Fibroblast of skin of back (primary cell): ENCODE measurements at places on chromosomes 11 and 22.

GRCh38 chr11:575313-575995 lies 816 bp upstream of the PHRF1 start:
- DNase-seq = no peak

DNA sequence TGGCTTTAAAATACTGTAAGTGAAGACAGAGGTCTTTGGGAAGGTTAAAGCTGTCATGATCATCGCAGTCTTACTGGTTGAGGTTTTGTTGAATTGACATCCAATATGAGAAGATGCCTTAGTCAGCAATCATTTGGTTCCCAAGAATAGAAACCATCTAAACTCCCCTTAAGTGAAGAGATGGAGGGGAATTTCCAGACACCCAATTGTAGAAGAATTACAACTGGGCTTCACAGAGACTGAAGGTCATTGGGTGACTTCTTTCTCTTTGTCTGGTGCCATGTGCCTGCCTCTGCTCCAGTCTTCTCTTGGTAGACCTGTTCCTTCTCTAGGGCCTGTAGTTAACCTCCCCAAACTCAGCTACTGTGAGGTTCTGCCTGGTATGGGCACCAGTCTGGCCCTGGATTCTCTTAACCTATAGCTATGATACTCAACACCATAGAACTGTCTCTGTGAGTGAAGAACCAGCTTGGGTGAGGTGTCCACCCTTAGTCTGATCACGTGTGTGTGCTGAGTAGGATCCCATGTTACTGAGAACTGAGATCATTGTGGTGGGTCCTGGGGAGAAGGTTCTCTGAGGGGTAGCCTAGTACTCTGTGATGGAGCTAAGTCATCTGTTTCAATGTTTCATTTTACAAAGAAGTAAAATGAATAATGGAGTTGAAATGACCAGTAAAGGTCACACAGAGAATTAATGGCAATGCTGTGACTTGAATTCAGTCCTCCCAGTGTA lies 182.5 kb downstream of the CSNK2A3 start:
- no peak for DNase-seq

DNA sequence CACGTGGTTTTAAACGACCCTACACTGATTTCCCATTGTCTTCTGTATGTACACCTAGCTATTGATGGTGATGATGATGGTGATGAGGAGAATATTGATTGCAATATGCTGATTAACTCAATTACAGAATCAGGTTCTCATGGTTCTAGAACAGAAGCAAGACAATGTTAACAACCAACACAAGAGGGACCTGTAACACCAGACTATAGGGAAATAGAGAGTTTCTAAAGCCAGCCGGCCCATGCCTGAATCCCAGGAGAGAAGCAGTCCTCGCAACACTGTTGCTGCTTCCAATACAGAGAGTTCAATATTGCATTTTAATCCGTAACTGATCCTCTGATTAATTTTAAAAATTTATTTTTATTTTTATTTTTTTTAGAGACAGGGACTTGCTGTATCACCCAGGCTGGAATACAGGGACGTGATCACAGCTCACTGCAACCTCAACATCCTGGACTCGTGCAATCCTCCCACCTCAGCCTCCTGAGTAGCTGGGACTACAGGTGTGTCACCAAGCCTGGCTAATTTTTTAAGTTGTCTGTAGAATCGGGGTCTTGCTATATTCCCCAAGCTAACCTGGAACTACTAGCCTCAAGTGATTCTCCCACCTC lies 22.2 kb upstream of the UBASH3B start:
- peak; percentile 69 for DNase-seq

DNA sequence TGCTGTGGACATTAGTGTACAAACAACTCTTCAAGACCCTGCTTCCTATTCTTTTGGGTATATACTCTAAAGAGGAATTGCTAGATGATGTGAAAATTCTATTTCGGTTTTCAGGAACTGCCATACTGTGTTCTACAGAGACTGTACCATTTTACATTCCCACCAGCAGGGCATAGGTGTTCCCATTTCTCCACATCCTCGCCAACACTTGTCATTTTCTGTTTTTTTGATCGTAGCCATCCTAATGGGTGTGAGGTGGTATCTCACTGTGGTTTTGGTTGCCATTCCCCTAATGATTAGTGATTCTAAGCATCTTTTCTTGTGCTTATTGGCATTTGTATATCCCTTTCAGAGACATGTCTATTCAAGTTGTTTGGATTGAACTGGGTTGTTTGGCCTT lies 29.8 kb upstream of the GRK3 start:
- no peak for DNase-seq

DNA sequence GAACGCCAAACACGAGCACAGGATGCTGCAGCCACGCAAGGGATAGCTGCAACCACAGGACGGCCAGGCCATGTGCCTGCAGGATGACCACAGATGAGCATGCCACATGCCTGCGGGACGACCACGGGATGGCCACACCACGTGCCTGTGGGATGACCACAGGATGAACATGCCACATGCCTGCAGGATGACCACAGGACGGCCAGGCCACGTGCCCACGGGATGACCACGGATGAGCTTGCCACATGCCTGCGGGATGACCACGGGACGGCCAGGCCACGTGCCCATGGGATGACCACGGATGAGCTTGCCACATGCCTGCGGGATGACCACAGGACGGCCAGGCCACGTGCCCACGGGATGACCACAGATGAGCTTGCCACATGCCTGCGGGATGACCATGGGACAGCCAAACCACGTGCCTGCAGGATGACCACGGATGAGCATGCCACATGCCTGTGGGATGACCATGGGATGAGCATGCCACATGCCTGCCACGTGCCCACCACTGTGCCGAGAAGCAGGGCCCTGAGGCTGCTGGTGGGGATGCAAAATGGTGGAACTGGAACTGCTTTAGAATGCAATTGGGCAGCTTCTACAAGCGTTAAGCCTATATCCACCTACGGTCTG lies 12.8 kb upstream of the MOB2 start:
- no peak for DNase-seq

GRCh38 chr22:22930571-22931556 lies 43.2 kb downstream of the IGLL5 start:
- no peak for DNase-seq

- no peak for DNase-seq
Measured at GRCh38 chr11:113255096-113255495, 59.3 kb upstream of the TTC12 start.

DNA sequence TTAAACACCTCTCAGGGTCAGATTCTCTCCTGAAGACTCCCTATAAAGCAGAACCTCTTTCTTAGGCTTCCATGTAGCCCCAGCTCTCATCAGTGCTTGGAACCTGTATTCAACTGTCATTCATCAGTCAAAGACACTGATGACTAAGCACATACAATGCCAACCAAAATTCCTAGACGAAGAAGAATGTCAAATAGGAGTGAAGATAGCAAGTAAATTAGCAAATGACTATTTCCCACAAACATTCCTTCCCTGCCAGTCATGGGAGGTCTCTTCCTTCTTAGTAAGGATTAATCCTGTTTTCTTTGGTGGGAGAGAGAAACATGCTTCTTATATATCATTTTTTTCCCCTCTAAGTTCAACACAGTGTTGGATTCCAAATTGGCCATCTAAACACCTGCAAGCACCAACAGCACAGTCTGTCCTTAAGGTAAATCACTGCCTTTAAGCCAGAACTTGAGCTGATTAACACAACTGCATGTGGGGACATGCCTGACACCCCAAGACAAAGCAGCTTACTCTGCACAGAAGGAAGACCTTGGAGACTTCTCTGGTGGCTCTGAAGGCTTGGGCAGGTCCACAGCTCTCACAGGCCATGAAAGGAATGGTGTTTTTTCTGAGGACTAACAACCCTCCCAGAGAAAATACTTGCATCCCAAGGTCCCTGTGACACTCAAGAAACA lies 47.5 kb upstream of the ME3 start:
- DNase-seq = peak; percentile 99

DNA sequence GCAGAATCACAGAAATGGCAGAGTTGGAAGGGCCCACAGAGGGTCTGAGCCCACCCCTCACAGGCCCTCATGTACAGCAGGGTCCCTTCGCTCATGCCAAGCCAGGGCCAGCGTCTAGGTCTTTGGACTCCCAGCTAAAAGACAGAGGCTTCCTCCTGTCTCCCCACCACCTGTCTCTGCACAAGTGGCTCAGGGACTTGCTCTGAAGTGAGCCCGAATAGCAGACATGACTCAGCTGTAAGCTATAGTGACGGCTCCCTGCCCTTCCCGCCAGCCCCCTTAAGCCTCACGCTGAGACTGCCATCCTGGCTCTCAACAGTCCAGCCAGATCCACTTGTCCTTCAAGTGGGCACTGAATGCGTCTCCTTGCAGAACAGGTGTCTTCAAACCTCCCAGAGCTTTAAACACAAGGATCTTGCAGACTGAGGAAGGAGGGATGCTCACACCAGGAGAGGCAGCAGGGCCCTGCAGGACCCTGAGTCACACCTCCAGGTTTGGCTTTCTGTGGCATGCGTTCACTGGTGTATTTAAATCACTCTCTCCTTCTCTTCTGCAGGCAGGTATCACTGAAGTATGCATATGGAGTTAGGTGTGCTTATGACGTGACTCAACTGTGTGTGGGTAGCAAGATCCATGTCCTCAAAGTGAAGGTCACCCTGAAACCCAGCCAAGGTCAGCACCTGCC lies 154.9 kb downstream of the CACNA1I start:
- no peak for DNase-seq

DNA sequence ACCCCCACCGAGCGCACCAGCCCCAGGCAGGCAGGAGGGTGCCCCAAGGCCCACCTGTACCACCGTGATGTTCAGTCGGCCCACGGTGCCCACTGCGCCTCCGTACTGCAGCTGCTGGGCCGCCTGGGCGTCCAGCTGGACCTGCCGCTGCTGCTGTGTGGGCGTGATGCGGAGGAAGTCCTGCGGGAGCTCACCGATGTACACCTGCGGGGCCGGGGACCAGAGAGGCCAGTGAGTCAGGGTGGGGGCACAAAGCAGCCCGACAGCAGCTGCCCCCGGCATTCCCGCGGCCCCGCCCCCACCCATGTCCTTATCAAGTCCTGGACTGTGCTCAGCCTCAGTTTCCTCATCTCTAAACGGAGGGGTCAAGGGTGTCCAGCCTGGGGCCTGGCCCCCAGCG lies 13.8 kb downstream of the TOLLIP start:
- no peak for DNase-seq

DNA sequence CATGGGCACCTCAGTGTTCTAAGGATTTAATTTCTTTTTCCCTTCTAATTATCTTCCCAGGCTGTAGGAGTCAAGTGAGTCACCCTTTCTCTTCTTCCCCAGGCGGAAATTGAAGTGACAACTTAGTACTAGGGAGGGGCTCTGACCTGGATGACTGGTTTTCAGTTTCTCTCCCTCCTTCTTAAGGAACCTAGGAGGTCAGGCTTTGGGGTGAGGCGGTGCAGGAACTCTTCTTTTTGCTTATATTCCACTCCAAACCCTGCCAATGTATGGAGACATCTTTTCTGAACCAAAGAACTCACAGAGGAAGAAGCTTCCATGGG lies 12.6 kb downstream of the ZDHHC5 start:
- peak; percentile 18 for DNase-seq

DNA sequence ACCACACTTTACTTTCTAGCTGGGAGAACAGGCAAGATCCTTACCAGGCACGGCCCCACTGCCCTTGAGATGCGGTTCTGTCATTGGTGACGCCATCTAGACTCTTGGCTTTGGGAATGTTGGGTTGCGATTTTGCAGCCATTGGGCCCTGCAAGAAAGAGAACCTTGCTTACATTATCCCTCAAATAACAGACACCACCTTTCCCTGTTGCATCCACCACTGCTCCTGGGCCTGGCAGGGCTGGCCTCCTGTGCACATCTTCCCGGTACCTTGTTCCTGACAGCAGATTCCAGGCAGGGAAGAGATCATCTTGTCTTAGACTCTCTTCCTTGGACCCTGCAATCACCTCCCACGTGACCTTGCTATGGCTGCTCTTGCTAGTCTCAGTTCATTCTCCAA lies 3.4 kb downstream of the DHCR7 start:
- DNase-seq = no peak

DNA sequence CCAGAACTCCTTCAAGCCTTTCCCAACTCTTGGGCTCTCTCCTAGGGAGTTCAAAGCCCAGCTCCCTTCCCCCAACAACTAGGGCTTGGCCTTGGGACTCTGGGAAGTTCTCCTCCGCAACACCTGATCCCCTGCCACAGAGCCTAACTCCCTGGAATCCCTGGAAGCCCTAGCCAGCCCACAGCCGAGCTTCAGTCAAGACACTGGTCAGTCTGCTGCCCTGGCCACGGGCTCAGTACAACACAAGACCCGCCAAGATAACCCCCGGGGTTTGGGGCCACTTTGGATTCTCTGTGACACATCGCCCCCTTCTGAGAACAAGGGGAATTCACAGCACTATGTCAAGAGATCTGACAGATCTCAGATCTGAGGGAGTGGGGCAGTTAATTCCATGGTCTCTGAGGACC lies 58.3 kb downstream of the SLC22A12 start:
- DNase-seq = no peak

- DNase-seq = no peak
Measured at GRCh38 chr22:19358195-19358594, 66.7 kb upstream of the CLTCL1 start.

DNA sequence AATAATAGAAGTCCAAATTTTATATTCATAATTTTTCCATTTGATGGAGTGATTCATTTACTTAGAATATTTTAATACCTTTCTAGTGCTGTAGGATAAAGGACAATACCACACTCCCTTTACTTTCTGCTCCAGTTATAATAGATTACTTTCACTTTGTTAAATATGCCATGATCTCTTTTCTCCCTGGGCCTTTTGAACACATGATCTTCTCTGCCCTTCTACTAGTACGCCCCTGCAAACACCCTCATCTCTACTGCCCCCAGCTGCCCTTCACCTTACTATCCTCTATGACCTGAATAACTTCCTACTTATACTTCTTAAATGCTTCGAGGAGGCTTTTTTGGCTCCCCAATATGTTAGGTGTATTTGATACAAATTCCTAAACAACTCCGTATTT lies 177.3 kb downstream of the GUCY1A2 start:
- no peak for DNase-seq

GRCh38 chr11:14578541-14578956 lies 58.4 kb upstream of the PSMA1 start:
- no peak for DNase-seq

GRCh38 chr11:44625759-44626523 lies 60.5 kb downstream of the CD82 start:
- no peak for DNase-seq

DNA sequence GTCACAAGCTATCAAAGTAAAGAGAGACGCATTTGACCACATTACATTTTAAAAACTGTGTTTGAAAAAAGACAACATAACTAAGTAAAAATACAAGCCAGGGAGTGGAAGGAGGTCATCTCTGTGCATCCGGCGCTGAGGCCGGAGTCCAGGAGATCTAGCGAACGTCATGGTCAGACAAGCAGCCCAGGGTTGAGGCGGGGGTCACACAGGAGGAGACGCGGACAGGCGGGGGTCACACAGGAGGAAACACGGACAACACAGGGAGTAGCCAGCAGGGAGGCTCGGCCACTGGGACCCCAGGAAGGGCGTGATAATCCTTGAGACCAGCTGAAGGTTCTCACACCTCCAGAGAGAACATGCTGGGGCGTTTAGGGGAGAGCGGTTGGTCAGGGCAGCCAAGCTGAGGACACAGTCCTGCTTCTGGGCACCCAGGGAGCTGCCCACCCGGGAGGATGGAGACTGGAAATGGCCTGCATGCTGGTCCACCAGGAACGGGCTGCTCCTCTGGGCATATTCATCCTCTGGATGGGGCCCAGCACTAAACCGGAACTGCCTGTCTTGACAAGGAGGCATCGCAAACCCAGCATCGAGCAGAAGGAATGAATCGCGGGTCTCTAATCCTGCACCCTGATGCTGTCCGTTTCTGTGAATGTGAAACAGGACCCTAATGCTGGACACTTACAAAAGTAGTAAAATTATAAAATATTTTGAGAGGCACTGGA lies 40.9 kb upstream of the MUC5AC start:
- no peak for DNase-seq
